GM23338 (cell line): ENCODE measurements at places on chromosomes 2 and 18. TPM values are rescaled to one million over a fixed set of nuclear protein-coding genes. Genes with fewer than 3 reads are reported as not detected.

Gene AGXT
- not detected in 2 replicates for total RNA-seq

- DNase-seq = peak; percentile 52
Measured at GRCh38 chr2:26068602-26069298, 34.9 kb downstream of the RAB10 start.

DNA sequence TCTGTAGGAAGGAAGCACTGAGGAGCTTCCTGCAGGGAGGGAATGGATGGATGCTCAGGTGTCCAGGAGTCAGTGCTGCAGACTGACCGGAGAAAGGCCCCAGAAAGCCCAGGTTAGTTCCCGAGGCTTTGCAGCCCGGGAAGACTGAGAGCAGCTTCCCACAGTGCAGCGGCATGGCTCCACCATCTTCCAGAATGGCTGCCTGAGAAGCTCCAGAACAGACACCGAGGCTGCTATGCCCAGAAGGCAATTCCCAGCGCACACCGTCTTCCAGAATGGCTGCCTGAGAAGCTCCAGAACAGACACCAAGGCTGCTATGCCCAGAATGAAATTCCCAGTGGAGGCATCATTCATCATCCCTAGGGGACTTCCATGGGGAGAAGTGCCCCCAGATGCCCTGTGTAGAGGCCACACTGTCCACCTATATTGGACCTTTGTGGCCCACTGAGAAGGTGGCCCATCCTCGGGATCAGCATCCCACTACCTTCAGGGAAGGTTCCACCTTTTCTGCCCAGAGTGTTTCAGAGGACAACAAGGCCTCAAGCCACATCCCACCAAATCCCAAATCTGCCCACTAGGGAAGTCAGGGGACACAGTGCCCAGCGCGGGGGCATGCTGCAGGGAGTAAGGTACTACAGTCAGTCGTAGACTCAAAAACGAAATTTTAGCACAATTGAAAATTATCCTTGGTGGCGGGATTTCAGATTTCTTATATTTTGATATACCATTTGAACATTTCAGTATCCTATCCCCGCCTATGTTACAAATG is 80.5 kb downstream of the KCNF1 start:
- no peak for DNase-seq

Gene ECEL1
- total RNA-seq = 17.5 and 18.0 TPM in 2 replicates

- DNase-seq = no peak
Measured at GRCh38 chr2:237573721-237574415, 7.5 kb downstream of the PRLH start.

DNA sequence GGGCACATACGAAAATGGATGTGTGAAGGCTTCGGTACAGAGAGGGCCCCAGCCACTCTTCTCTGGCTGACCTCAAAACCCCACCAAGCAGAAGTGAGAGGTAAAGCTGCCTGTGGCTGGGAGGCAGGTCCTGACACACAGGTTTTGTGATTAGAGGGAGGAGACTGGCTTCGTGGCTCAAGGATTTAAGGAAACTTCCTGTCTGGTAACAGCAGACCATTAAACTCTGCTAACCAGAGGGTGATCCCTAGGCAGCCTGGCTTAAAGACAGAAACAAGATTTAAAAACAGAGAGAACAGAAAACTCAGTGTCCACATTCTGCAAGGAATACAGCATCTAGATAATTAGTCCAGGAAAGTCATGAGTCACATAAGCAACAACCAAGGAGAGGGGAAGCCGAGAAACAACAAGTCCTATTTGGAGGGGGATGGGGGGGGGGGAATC is 101.9 kb downstream of the NFATC1 start:
- DNase-seq = no peak
